ENCODE measurements at places on chromosomes 3 and 15. TPM values are rescaled to one million over a fixed set of nuclear protein-coding genes. Genes with fewer than 3 reads are reported as not detected.

CYP1A1 gene
- 20.0 TPM for total RNA-seq

KBTBD13 gene
- total RNA-seq = not detected

ZMYND10 gene
- 0.52 TPM for total RNA-seq

MAP3K13 gene
- 21.5 TPM for total RNA-seq

STX19 gene
- not detected for total RNA-seq

RETNLB gene
- not detected for total RNA-seq

FHIT gene
- 6.3 TPM for total RNA-seq

BOC gene
- total RNA-seq = 49.7 TPM

SERINC4 gene
- total RNA-seq = not detected

CAMK2N2 gene
- 3.7 TPM for total RNA-seq

OCA2 gene
- not detected for total RNA-seq

ZNF619 gene
- total RNA-seq = 8.7 TPM

NOX5 gene
- 0.05 TPM for total RNA-seq

TMEM158 gene
- 5.0 TPM for total RNA-seq

PEAK1 gene
- 25.5 TPM for total RNA-seq

PRR23B gene
- total RNA-seq = not detected

RSRC1 gene
- total RNA-seq = 35.6 TPM

FOXB1 gene
- not detected for total RNA-seq

ACP3 gene
- not detected for total RNA-seq

GPR156 gene
- 0.56 TPM for total RNA-seq

PAK6 gene
- 22.3 TPM for total RNA-seq

TGM5 gene
- not detected for total RNA-seq

TJP1 gene
- total RNA-seq = 168 TPM

SGO1 gene
- 0.50 TPM for total RNA-seq

All from mammary epithelial cell (primary cell).